ENCODE measurements at places on chromosomes 7 and 10.

GRCh38 chr10:89426230-89426868 is 12.0 kb downstream of the IFIT5 start:
- DNase-seq = peak; percentile 49

GRCh38 chr10:116336866-116337265 is 12.6 kb downstream of the CCDC172 start:
- no peak for DNase-seq

DNA sequence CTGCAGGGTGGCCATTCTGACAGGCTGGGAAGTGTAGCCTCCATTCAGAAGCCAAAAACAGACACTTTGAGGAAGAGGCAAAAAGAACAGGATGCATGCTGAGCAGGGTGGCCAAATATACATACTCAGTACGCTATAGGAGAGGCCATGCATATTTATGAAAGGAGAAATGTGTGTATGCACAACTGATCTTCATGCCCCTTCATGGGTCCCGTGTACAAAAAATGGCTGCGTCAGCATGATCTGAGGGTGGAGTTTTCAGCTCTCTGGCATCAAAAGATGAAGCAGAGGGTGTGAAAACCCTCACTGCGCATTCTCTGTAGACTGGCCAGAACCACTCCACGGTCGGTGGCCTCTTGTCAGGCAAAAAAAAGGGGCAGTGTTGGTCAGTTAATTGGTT is 35.5 kb upstream of the OIT3 start:
- DNase-seq = no peak

DNA sequence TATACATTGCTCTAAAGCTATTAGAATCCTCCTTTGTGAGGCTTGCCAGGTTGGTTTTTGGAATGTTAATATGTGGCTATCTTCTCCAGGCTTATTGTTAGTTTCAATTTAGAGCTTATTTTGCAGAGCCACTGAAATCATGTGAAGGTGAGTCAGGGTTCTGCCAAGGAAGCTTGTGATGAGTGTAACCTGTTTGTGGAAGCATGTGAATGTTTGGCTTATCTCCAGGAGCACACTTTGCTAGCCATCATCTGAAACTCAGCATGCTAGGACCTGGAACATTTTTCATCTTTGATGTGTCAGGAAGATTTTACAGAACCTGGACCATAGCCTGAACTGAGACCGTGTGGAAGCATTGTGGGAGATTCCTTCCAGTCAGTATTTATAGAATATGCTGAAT is 197.3 kb downstream of the PPP1R9A start:
- no peak for DNase-seq

DNA sequence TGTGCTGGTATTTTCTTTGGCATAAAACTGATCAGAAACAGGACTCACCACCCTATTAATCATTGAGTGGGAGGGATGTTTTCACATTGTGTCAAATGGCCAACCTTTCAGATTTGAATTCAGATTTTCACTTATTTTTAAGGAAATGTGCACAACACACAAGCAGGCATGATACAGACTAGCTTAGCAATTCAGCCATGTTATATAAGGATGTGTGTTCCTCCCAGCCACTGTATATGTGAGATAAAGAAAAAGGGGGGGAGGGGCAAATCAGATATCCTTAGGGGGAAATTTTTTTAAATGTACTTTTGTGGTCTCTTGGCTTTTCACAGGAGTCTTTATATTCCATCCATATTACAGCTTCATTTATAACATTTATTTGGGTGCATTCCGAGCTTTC is 3.1 kb downstream of the GAD2 start:
- no peak for DNase-seq

GRCh38 chr7:30721211-30721610 is 30.7 kb upstream of the INMT start:
- DNase-seq = no peak

DNA sequence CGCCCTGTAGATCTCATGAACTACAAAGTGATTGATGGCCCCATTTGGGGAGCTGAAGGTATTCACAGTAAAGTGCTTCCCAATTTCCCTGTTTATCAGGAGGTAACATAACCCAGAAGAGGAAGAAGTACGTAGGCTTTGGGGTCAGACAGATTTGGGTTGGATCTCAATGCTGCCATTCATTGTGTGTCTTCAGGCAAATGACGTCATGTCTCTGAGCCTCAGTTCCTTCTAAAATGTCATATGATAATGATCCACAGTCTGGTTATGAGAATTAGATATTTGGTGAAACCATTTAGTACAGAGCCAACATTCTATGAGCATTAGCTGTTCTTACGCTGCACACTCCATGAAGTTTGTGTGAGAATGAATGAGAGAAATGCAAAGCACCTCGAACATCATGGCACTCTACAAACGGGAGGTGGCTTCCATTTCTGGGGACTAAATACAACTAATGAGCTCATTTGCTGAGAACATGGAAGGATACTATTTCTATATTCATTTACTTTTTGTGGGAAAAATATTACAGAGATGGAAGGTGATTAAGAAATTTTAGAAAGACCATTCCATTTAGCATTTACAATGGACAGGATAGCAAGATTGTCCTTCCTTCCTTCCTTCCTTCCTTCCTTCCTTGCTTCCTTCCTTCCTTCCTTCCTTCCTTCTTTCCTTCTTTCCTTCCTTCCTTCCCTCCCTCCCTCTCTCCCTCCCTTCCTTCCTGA is 13.8 kb upstream of the JCAD start:
- no peak for DNase-seq

DNA sequence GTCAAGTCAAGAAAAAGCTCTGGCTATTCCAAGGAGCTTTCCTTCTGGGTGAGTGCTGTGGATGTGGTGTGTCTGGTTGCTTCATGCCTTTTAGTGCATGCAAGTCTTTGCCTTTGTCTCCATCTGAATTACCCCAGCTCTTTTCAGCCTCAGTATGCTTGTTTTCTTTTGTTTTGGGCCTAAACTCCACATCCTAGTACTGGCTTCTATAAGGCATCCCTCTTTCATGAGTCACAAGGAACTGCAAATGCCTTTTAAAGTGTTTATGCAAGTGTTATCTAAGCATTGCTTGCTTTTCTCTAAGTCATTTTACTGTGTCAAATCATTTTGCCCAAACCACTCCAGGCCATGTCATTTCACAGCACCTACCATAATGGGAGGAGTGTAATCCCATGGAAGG is 132.1 kb downstream of the PLCE1 start:
- no peak for DNase-seq

DNA sequence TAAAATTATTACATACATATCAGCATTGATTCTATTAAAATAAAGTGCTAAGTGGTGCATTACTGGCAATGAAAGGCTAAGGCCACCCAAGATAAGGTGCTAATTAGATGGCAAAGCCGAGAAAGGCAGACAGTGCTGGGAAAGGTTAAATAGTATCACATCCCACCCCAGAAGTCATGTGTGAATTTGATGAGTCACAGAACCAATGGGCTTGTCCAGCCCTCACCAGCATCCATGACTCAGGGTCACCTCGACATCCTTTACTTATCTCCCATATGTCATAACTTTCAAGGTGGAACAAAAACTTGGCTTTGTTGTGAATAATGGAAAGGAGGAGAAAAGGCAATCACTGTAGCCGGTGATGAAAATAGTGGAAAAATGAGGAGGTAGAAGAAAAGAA is 459.1 kb downstream of the PLXNA4 start:
- DNase-seq = no peak

DNA sequence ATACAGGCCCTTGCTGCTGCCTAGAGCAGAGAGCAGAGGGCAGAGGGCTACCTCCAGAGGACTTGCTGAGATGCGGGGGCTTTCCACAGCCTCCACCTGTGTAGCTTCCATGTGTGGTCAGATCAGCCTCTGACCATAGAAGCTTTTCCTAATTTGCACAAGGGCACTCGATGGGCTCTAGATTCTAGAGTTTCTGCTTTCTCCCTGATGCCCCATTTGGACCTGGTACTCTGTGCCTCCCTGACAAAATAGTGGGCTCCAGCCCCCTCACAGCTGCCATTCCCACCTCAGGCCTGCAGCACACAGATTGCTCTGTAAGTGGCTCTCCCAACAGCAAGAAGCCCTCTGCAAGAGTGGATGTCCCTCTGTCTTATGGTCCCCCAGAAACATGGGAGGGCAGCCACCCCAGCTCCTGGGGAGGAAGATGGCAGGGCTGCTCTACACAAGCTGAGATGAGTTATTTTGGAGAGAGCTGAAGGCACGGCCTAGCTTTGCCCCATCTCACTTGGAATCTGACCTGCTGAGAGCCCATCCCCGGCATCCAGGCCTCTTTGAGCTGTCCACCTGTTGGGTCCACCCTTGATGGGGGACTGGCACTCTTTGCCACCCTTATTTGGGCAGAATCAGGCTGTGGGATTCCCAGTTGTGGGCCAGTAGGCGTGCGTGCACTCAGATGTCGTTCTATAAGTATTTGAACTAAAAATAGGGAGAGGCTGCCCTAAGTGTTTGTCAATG is 16.7 kb downstream of the TMEM273 start:
- DNase-seq = no peak

DNA sequence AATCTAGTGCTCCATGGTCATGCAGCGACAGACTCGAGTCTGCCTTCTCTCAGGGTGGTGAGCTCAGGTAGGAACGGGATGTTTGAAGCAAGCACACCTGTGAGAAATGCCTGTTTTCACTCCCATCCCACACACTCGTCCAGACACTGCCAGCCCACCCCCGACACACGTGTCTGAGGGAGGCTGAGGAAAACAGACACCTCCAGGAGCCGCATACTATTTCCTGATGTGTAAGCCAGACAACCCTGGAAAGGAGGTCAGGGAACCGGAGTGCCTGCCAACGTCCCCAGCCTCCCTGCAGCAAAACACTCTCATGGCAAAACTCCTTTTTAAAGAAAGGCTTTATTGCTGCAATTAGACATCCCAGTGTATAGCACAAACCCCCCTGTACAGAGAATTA is 80.2 kb downstream of the ALOX5 start:
- DNase-seq = no peak

DNA sequence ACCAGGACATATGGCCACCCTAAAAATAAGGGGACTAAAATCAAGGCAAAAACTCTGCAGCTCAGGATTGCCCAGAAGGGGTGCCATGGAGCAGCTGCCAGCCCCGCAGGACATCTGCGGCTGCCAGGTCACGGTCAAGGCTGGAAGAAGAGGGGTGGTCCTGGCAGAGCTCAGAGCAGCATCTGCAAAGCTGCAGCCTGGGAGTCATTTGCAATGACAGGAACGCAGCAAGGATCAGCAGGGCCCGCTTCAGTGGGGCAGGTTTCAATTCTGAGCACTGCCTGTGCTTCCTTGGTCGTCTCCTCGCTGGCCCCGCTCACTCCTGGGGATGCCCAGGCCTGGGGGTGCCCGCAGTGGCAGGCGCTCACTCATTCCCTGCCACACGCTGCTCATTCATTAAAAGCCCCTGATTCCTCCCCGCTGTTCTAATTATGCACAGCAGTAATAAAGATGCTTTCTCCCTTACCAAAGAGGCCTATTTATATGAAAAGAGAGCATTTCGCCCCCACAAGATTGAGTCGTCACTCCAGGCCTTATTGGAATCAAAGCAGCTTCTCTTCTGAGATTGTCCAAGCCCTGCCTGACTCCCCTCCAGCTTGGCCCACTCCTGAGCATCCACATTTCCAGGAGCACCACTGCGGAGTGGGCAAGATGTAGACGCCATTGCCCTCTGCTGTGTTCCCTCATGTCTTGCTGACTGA is 4.6 kb downstream of the HSPA12A start:
- no peak for DNase-seq

DNA sequence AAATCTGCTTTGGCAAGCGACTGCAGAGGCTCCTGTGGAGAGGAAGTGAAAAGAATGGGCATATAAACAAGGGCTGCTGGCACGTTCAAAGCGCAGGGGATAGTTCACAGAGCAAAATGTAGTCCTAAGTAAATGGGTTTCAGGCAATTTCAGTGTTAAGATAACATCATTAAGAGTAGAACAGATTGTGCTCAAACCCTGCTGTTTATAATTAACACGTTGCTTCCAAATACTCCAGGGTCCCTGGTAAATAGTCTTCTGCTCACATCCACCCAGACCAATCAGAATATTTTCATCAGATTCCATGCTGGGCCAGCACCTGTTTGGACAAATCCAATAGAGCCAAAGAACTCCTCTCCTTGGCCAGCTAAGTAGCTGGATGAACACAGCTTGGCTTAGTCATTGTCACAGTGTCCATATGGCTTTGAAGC is 81.4 kb downstream of the ORC5 start:
- no peak for DNase-seq

- DNase-seq = no peak
These were observed 1.5 kb downstream of the ZNF394 start for GRCh38 chr7:99498546-99498944.

GRCh38 chr7:33726582-33726981 is 178.8 kb upstream of the BMPER start:
- DNase-seq = no peak

GRCh38 chr7:849781-850180 is 17.5 kb downstream of the SUN1 start:
- no peak for DNase-seq

DNA sequence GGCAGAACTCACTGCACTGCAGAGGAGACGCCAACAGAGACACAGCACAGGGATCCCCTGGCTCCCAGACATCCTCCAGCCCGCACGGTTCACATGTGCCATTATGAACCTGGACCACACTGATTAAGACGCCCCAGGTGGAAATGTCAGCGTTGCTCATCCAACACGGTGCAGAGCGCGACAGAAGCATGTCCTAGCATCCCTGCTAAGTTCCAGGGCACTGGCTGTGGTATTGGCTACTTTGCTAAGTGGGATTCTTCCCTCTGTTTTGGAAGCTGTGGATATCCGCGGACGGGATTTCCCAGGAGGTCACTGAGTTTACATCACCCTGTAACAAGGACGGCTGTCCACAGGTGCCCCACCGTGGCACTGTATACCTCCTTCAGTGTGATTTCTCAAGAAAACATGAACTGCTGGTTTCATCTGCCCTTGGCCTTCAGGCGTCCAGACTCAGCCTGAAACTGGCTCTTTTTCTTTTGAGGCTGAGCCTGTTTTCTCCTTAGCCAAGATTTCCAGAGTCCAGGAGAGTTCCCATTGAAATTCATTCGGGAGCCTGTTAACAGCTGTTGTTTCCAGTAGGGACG is 324.0 kb downstream of the WDR37 start:
- no peak for DNase-seq

DNA sequence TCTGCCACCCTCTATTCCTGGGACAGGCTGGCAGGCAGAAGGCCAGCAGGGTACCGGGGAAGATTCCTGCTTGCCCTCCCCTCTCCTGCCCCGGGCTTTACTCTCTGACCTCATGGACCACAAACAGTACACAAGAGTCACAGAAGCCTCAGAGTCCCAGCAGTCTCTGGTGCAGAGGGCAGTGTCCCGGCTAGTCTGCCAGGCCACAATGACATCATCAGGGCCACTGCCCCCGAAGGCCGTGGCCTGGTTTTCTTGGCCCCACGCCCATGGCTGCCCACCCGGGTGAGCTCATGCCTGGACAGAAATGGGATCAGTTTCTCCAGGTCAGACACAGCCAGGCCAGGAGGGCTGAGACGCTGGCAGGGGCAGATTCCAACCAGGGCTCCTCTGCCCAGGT is 91.9 kb downstream of the MYL10 start:
- no peak for DNase-seq

- DNase-seq = no peak
These were observed 321.3 kb downstream of the BICC1 start for GRCh38 chr10:58833771-58834561.

- no peak for DNase-seq
These were observed 176.2 kb downstream of the GNAT3 start for GRCh38 chr7:80335511-80336231.

GRCh38 chr10:70573599-70574506 is 28.7 kb downstream of the PRF1 start:
- DNase-seq = no peak
